ENCODE measurements at places on chromosomes 7 and 10.

DNA sequence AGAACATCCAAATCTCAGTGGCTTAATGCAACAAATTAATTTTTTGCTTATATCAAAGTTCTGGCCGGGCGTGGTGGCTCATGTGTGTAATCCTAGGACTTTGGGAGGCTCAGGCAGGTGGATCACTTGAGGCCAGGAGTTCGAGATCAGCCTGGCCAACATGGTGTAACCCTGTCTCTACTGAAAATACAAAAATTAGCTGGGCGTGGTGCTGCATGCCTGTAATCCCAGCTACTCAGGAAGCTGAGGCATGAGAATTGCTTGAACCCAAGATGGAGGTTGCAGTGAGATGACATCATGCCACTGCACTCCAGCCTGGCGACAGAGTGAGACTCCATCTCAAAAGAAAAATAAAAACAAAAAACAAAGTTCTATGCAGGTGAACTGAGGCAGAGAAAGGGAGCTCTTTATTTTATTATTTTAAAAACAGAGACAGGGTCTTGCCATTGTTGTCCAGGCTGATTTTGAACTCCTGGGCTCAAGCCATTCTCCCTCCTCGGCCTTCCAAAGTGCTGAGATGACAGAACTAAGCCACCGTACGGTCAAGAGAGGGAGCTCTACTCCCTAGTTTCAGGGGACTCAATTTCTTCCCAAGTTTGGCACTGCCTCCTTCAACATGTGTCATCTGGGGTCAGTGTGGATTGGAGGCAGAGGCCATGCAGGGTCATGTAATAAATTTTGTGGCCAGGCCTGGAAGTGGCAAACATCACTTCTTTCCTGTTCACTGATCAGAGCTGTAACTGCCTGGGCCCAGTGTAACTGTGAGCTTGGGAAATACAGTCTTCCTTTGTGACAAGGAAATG is 2.4 kb downstream of the ADCK2 start:
- DNase-seq = peak; percentile 85

DNA sequence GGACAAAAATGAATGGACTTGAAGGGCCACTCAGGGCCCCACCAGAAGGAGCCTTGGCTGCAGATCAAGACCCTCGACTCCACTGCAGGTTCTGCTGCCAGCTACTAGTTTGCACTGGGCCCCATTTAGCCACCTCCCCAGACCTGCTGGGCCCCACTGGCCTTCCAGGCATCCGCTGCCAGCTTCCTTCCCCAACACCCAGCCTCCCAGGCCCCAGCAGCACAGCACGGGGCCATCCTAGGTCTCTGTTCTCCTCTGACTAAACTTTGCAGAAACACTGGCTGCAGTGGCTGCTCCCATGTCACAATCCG is 277.4 kb upstream of the KLF14 start:
- peak; percentile 85 for DNase-seq

GRCh38 chr10:131554821-131555220 is 243.3 kb upstream of the TCERG1L start:
- no peak for DNase-seq

GRCh38 chr7:73992101-73992562 is 35.8 kb upstream of the ELN start:
- no peak for DNase-seq

GRCh38 chr7:2537981-2538851 is 17.1 kb downstream of the BRAT1 start:
- no peak for DNase-seq

GRCh38 chr10:66931340-66931948 is 5.6 kb downstream of the LRRTM3 start:
- DNase-seq = peak; percentile 91

DNA sequence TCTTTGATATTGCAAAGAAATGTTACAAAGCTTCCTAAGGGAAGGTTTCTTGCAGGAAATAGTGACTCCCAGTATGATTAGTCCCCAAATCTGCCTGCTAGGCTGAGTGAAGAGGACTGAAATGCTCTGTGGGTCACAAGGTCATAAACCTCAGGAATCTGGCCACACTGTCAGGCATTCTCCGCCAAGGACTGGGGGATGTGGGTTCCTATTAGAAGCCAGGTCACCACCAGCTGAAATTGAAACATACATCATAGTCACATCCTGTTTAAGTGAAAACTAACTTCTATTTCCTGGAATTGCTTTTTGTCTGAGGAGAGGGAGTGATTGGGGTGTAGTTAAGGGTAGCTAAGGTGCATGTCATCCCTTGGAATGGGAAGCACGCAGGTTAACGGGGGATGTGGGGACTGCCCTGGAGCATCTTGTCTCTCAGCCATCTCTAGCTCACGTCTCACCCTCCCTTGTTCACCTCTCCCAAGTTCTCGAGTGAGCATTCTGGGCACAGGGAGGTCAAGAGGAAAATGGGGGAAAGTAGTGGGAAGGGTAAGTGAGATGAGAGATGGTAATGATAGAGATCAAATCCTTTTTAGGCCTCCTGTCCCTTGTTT is 12.0 kb upstream of the GSAP start:
- no peak for DNase-seq

GRCh38 chr7:44969701-44970522 is 8.9 kb downstream of the MYO1G start:
- DNase-seq = no peak

- no peak for DNase-seq
These were observed 78.9 kb upstream of the NXPH1 start for GRCh38 chr7:8354503-8354902.

DNA sequence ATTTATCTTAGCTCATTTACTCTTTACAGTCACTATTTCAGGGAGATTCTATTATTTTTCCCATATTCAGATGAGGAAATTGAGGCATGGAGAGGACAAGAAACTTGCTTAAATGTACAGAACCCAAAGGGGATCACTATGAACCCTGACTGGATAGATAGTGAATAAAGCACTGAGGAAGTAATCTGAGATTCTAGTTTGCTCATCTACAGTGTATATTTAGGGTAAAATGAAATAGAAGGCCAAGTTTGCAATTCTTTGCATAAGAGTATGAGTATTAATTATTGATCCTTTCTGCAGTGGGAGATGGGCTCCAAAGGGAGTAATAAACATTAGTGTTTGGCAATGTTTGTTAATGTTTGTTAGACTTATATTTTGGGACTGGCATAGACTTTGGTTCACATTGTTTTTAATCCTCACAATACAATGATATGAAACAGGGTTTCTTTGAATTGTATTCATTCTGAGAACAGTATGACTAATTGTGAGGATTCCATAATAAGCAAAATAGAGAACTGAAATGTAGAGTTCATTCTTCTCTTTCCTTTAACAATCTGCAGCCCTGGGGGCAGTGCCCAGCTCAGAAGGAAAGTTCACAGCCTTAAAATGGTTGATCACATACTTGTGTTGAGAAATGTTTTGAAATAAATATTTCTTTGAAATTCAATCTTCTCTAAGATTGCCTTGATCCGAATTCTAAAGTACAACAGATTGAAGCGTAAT is 131.0 kb upstream of the ZNF804B start:
- no peak for DNase-seq

DNA sequence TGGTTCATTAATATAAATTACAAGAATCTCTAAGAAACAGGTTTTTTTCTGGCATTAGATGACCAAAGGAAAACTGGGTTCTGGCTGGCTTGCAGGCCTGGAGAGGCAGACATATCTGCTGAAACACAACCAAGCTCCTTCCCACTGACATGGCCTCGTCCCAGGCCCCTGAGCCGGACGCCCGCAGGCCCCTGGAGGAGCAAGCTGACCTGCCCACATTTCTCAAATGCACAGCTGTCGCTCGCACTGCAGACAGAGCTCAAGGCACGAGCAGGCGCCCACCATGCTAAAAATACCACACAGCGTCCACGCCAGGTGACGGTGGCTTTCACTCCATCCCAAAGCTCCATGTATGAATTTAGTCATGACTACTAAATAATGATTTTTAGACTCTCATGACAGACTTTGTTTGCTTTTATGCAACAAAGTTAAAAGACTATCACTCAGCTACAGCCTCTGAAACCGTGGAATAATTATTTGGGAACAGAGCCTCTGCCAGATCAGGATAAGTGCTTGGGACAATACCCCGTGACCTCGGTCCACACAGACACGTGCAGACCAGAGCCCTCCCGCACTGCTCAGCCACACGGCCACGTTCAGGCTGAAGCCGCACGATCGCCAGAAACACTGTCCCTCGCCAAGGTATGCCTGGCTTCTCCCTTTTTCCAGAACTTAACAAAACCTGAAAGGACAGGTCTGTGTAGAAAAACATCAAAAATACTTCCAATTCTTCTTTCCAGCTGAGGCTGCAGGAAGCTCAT is 71.1 kb downstream of the DIP2C start:
- no peak for DNase-seq

Data from Kasumi-1 (cell line).